ENCODE measurements at places on chromosomes 6 and 20.

GRCh38 chr20:13856354-13856753 lies 71.5 kb downstream of the NDUFAF5 start:
- no peak for DNase-seq

- peak; percentile 29 for DNase-seq
These were observed 147.4 kb upstream of the OLIG3 start for GRCh38 chr6:137641474-137642077.

DNA sequence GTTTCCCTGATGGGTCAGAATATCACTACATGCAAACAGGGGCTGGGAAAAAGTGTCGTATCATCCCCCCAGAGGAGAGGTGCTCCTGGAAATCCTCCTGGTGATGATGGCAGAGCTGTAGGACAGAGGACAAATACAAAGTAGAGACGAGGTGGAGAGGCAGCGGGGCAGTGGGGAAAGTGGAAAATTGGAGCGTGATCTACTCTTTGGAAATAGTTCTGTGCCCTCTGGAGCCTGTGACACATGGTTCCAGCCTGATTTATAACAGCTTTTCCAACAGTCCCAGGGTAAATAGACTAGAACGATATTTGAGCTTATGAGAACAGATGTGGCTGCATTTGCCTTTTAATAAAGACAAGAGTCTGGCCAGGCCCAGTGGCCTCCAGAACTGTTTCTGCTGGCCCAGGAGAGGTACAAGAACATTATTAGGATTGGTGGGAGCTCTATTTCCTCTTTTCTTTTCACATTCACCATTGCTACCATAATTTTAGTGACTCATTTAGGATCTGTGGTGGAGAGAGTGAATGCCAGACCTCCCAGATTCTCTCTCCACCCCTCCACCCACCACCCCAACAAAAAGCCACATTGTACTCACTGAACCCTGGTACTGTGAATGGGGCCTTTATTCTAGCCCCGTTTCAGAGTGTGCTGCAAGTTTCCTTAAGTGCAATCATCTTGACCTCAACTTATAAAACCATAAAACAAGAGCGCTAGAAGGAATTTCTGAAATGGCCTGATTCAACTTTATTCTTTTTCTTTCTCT lies 78.3 kb downstream of the BTBD3 start:
- DNase-seq = no peak

DNA sequence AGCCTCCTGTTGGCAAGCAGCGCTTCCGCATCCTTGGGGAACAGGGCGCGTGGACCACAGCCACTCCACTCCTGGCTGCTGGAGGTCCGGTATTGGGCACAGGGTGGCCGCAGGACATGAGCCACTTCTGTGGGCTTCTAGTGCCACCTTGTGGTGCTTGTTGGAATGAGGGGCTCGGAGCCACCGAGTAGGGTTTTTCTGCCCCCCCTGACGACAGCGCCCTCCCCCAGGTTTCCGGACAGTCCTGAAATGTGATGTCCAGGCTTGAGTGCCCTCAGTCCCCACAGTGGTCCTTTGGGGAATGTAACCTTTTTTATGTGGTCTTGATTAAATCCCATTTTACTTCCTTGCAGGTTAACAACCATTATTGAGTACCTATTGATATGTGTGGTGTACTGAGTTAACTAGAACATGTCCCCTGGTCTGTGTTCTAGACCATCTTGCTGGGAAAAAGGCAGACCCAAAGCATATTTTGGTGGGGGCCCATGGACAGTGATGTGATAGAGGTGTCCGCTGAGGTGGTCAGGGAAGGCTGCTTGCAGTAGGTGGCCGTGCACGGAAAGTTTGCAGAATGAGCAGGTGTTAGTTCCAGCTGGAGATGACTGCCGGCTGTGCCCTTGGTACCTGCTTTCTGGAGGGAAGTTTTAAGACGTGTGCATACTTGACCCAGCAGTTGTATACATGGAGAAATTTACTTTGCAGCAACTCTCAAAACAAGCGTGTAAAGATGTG lies 70.0 kb downstream of the PTPN1 start:
- peak; percentile 40 for DNase-seq

GRCh38 chr20:17782768-17783167 lies 83.0 kb downstream of the BANF2 start:
- no peak for DNase-seq

GRCh38 chr6:10687582-10687981 lies 6.8 kb downstream of the C6orf52 start:
- no peak for DNase-seq

- DNase-seq = no peak
These were observed 279.1 kb upstream of the THEMIS start for GRCh38 chr6:128179876-128180438.

DNA sequence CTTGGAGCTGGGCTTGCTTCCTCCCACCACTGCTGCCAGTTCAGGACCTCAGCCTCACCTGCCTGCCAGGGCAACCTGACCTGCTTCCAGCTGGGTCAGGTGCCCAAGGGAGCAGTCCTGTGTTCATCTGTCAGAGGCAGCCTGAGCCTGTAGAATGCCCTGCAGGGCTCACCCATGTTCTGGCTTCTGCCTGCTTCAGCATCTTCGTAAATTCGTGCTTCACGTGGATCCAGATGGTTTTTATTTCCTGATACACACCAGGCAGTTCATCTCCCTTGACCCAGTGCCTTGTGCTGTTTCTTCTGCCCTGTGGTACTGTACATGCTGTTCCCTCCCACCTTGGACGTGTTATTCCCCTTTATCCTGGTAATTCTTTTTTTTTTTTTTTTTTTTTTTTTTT lies 50.2 kb downstream of the ARID1B start:
- DNase-seq = no peak

- no peak for DNase-seq
These were observed 36.7 kb upstream of the MYLIP start for GRCh38 chr6:16092140-16092539.

Measured in stimulated activated CD4-positive, alpha-beta T cell treated with anti-CD3 and anti-CD28 coated beads, Interleukin-1b, Interleukin-23, amount 100 ng/mL, for 1 hour (primary cell).